ENCODE measurements at places on chromosomes 12 and 14. TPM values are rescaled to one million over a fixed set of nuclear protein-coding genes. Genes with fewer than 3 reads are reported as not detected.

The NYNRIN gene
- total RNA-seq: 0.34 TPM

The KCNJ8 gene
- not detected for total RNA-seq

The PRB2 gene
- not detected for total RNA-seq

The VASH1 gene
- 9.0 TPM for total RNA-seq

The FAM181A gene
- total RNA-seq: not detected

The ARHGAP9 gene
- total RNA-seq: 282 TPM

The B4GALNT1 gene
- total RNA-seq: 0.80 TPM

The PPP1R36 gene
- 0.69 TPM for total RNA-seq

The SERPINA5 gene
- total RNA-seq: not detected

DNA sequence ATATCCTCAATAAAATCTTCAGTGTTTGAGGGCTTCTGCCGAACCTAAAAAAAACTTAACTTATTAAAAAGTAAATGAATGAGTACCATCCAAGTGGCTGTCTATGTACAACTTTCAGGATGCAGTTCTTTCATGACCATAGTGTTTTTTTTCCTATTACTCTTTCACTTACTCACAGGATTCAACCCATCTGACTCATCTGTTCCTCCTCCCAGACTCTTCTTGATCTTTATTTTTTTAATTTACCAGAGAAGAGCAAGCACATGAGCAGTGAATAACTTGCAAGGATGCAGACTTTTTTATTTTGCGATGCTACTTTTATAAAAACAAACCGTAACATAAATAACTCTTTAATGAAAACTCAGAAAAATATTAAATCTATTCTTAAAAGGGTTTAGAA lies 24.5 kb downstream of the RECQL start:
- DNase-seq: no peak
- no peaks in the 10 kb centered on the region for H3K4me1 ChIP-seq
- H3K27ac ChIP-seq: no peak overlapping the region

DNA sequence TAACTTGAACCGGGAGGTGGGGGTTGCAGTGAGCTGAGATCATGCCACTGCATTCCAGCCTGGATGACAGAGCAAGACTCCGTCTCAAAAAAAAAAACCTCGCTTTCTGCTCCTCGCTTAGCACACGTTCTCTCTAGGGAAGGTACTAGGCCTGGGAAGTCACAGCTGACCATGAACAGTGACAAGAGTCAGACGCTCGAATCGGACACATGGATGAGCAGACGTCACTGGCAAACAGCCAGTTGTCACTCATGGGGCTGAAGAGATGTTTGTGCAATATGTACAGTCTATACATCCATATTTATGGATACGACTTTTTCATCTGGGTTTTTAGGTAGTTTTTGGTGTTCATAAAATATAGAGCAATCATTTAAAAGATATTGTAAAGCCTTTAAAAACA lies 19.4 kb downstream of the TCHP start:
- H3K4me3 ChIP-seq: no peak overlapping the region
- H3K27ac ChIP-seq: no peak overlapping the region
- no peaks in the 10 kb centered on the region for H3K27me3 ChIP-seq
- DNase-seq: no peak
- H3K4me1 ChIP-seq: no peaks in the 10 kb centered on the region
- H3K36me3 ChIP-seq: peaks cover 11% of the 10 kb centered on the region

DNA sequence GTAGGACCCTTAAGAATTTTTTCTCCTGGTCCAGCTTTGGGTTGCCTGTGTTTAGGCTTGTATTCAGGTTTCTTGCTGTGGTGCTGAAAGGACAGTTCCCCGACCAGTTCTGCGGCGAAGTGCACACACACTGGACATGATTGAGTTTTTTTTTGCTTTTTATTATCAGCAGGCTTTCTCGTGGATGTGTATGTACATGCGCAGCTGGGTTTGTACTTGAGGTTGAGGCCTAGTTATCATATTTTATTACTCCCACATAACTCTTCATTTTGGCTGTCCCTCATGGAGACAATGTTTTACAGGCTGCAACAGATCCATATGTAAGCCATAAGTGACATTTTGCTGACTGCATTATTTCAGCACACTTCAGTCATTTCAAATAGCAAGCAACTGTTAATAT lies 2.5 kb downstream of the SCN8A start:
- no peak overlapping the region for H3K4me3 ChIP-seq
- H3K27ac ChIP-seq: no peak overlapping the region
- no peaks in the 10 kb centered on the region for H3K36me3 ChIP-seq

DNA sequence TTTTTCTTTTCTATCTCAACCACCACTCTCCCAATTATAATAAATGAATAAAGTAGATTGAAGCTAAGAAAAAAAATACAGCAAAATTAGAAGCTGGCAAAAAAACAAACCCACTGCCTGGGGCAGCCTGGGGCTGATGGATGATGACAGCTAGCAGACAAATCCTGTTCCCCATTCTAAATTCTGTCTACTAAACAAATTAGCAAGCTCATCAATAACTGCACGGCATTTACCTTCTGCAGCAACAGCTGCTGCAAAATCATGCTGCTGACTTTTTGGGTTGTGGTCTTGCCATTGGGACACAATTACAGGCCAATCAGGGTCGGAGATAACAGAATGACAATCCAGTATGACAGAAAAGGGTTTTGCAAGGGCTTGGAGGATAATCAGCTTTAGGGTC lies 443.6 kb upstream of the SOX5 start:
- no peak overlapping the region for H3K4me3 ChIP-seq
- H3K36me3 ChIP-seq: no peaks in the 10 kb centered on the region
- no peaks in the 10 kb centered on the region for H3K27me3 ChIP-seq
- DNase-seq: no peak
- H3K27ac ChIP-seq: no peak overlapping the region

GRCh38 chr12:80551897-80552296 lies 107.9 kb downstream of the PTPRQ start:
- no peak for DNase-seq
- H3K27ac ChIP-seq: no peak overlapping the region
- no peaks in the 10 kb centered on the region for H3K27me3 ChIP-seq
- H3K4me1 ChIP-seq: no peaks in the 10 kb centered on the region
- H3K36me3 ChIP-seq: no peaks in the 10 kb centered on the region
- no peak overlapping the region for H3K4me3 ChIP-seq

GRCh38 chr12:100967189-100967588 lies 172.6 kb downstream of the ANO4 start:
- H3K4me1 ChIP-seq: no peaks in the 10 kb centered on the region
- no peaks in the 10 kb centered on the region for H3K27me3 ChIP-seq
- DNase-seq: no peak
- H3K36me3 ChIP-seq: no peaks in the 10 kb centered on the region

DNA sequence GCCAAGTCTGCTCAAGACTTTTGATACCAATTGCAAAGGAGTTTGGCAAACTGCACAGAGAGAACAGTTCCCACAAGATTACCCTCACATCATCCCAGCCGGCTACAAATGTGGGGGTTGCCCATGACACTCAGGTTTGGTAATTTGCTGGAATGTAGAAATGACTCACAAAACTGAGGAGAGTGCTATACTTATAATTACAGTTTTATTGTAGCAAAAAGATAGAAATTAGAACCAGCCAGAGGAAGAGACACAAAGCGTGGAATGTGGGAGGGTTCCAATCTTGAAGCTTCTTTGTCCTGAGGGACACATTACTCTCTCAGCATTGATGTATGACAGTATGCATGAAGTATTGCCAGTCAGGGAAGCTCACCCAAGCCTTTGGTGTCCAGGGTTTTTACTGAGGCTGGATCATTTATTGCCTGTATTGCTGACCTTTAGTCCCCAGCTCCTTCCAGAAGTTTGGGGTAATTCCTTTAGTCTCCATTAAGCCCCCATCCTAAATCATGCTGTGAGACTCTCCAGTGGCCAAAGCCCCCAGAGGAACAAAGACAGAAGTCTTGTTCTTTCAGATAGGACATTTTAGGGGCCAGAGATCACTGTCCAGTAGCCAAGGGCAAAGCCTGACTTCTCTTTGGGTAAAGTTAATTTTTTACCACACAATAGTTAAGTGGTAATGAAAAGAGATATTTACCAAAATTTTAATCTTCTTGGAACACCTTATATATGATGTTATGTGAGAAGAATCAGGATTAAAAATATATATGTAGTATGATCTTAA lies 9.9 kb downstream of the TBK1 start:
- peaks cover 20% of the 10 kb centered on the region for H3K4me1 ChIP-seq
- no peak for DNase-seq
- no peak overlapping the region for H3K27ac ChIP-seq
- peaks cover 19% of the 10 kb centered on the region for H3K36me3 ChIP-seq
- no peaks in the 10 kb centered on the region for H3K27me3 ChIP-seq
- H3K4me3 ChIP-seq: no peak overlapping the region

- H3K27me3 ChIP-seq: peaks cover 2% of the 10 kb centered on the region
- no peaks in the 10 kb centered on the region for H3K36me3 ChIP-seq
- no peak overlapping the region for H3K27ac ChIP-seq
- peaks cover 5% of the 10 kb centered on the region for H3K4me1 ChIP-seq
These were observed 34.3 kb upstream of the VWF start for GRCh38 chr12:6158749-6159148.

GRCh38 chr12:62761658-62762057 lies 173.3 kb downstream of the PPM1H start:
- H3K27me3 ChIP-seq: peaks cover 24% of the 10 kb centered on the region
- H3K36me3 ChIP-seq: no peaks in the 10 kb centered on the region
- DNase-seq: no peak
- no peak overlapping the region for H3K27ac ChIP-seq
- H3K4me3 ChIP-seq: no peak overlapping the region

- no peak overlapping the region for H3K4me3 ChIP-seq
- H3K4me1 ChIP-seq: no peaks in the 10 kb centered on the region
- no peak overlapping the region for H3K27ac ChIP-seq
- no peaks in the 10 kb centered on the region for H3K36me3 ChIP-seq
- peaks cover 2% of the 10 kb centered on the region for H3K27me3 ChIP-seq
- no peak for DNase-seq
These were observed 169.2 kb downstream of the PIK3C2G start for GRCh38 chr12:18430425-18431048.

GRCh38 chr12:129651951-129652350 lies 251.9 kb downstream of the TMEM132D start:
- DNase-seq: no peak
- no peaks in the 10 kb centered on the region for H3K4me1 ChIP-seq
- H3K36me3 ChIP-seq: no peaks in the 10 kb centered on the region
- no peak overlapping the region for H3K27ac ChIP-seq
- H3K4me3 ChIP-seq: no peak overlapping the region

DNA sequence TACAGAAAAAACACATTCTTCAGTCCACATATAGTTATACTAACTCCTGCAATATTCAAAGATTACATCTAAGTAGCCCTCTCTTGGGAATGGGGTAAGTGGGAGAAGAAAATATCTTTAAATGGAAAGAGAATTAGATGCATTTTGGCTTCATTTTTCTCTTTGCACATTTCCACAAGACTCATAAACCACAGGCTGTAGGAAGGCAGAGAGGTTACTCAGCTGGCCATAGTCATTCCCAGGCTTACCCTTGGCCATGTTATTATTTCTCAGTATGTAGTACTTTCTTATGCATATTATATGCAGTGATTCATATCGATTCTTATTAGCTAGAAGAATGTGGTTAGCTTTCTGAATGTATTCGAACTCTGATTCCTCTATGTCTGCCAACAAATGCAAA lies 92.2 kb downstream of the PTPRR start:
- no peak overlapping the region for H3K27ac ChIP-seq
- H3K4me1 ChIP-seq: no peaks in the 10 kb centered on the region
- H3K4me3 ChIP-seq: no peak overlapping the region
- H3K36me3 ChIP-seq: no peaks in the 10 kb centered on the region

GRCh38 chr14:53209370-53209769 lies 56.2 kb upstream of the DDHD1 start:
- H3K27ac ChIP-seq: no peak overlapping the region
- H3K36me3 ChIP-seq: peaks cover 2% of the 10 kb centered on the region
- no peak for DNase-seq
- H3K4me3 ChIP-seq: no peak overlapping the region

Data from activated naive CD8-positive, alpha-beta T cell treated with anti-CD3 and anti-CD28 coated beads, Interleukin-2, amount 10 ng/mL, durations not matched to agents 7 days and 5 days (primary cell).